ENCODE measurements at places on chromosomes 6 and 20.
A peak's percentile ranks its signal among the peaks of the same experiment; 100 is the strongest.

- DNase-seq = peak; percentile 20
These were observed 33.8 kb upstream of the ECI2 start for GRCh38 chr6:4169028-4169789.

GRCh38 chr20:24608926-24609667 is 139.7 kb downstream of the SYNDIG1 start:
- DNase-seq = no peak

DNA sequence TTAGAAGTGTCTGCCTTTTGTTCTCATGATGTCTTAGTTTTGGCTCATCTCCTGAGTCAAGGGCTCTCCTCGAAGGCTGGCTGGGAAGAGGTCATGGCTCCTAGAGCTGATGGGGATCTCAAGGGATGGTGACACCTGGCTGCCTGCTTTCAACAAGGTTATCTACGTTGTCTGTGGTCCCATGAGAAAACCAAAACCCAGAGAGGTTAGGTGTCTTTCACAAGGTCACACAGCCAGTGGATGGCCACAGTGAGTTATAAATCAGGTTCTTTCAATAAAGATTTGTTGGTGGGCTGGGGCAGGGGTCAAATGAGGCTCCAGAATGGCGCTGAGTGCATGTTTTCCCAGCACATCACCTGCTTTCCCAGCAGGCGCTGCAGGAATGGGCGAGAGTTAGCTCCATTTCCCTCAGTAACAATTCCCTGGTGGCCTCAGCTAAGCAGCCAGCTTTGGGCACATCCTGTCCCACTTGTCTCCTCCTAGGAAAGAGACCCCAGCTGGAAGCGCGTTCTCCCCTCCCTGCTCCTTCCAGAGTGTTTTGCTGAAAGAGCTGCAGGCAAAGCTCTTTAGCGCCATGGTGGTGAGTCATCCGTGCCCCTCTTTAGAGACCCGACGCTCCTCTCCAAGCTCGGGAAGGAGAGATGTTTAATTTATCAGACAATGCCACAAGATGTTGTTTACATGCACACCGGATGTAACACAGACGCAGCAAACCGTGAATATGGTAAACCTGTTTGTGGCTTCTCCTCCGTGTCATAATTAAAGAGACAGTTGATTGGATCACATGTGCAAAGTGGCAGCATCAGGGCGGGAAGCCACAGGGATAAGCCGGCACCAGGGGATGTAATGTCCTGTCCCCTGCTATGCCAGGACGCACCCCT is 109.7 kb downstream of the LRFN2 start:
- no peak for DNase-seq

GRCh38 chr20:63737695-63737944 is 1.2 kb downstream of the LIME1 start:
- DNase-seq = no peak

- DNase-seq = no peak
These were observed 179.3 kb downstream of the BMP7 start for GRCh38 chr20:57087102-57087501.

- no peak for DNase-seq
These were observed 19.8 kb upstream of the RBM38 start for GRCh38 chr20:57371363-57371762.

DNA sequence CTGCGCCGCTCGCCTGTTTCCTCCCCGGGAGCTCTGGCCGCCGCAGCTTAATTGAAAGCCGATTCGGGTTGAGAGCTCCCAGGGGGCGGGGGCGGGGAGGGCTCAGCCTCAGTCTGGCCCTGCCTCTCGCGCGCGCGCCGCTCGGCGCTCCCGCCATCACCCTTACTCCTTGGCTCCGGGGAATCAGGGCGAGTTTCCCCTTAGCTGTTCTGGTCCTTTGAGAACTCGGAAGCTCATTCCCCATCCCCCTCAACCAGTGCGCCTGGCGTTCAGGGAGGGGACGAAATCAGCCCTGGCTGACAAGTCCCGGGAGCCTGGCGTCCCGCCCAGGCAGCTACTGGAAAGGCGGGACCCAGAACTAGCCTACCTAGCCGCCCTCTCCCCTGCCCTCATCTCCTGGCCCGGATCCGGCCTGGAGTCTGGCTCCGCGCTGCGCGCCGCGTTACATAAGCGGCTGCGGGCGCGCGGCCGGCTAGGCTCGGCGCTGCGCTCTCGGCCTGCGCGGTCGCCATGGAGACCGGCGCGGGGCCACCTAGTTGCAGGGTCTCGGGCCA is 2.8 kb downstream of the SLC12A5 start:
- DNase-seq = peak; percentile 36

DNA sequence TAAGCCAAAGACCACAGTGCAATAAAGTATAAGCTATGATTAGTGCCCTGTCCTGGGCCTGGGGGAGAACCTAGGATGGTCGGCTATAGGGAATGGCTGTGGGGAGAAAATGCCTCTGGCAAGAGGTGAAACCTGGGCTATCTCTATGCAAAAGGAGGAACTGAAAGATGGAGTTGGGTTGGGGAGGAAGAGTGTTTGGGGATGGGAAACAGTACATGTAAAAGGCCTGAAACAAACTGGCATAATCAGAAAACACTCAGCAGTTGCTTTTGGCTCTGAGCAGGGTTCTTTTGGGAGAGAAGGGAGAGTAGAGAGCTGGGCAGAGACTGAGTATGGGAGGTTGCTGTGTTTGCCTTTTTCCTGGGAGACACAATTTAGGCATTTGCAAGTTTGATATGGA is 31.9 kb upstream of the FUCA2 start:
- DNase-seq = no peak

DNA sequence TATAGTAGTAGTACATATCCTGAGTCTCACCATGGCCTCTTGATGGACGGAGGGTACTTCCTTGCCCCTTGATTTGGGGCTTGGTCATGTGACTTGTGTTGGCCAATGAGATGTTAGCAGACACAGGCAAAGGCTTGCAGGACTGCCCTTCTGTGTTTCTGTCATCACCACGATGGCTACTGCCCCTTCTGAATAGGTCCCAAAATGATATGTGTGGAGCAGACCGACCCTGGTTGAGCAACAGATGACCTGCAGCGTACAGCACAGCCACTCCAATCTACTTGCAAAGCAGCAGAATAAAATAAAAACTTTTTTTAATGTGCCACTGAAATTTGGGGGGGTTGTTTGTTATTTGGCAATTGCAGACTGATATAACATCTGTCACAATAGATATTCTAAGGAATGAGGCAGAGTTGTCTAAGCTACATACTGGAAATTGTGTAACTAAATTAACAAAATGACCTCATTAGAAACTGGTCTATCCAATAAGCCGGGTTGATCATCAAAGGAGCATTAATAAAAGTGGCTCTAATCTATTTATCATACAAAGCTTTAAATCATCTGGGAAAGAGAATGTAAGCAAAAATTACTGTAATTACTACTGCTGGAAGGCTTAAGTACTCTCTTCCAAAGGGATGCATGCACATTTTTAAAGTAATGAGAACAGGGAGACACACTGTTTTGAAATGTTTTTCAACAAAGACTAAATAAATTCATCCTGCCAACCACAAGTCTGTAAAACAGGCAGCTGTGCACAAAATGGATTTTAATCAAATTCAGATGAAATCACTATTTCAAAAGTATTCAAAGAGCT is 209.5 kb downstream of the KIF16B start:
- no peak for DNase-seq

- no peak for DNase-seq
These were observed 71.2 kb downstream of the LY86 start for GRCh38 chr6:6659600-6660327.

DNA sequence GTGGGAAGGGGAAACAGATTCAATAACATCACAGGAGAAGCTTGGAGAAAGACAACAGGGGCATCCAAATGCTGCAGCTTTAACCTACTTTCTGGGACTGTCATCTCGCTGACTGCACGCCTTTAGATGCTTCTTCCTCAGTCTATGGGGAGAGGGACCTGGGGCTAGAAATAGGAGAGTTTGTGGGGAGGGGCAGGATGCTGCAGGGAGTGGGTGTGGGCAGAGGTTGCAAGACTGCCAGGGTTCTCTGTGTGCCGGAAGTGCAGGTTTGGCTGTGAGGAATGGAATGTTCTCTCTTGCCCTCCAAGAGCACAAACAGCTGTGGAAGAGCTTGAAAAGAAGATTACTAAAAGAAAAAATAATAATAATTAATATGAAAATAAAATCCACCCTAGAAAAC is 93.2 kb downstream of the FOXO3 start:
- DNase-seq = peak; percentile 21

DNA sequence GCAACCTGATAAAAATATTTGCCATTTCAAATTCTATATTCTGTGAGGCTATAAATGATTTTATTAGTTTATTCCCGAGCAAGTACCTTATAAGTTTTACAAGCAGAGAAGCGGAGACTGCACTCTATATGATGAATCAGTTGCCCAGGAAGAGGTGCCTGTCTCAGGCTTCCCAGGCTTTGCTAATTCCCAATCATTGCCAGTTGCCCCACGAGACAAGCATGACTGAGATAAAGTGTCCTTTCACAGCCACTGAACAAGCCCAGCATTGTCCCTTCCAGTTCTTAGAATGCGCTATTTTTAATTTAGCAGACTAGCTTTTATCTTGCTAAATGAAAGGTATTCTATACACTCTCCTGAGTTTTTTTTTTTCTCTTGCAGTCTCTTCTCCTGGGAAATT is 260.7 kb downstream of the ALDH8A1 start:
- DNase-seq = no peak

DNA sequence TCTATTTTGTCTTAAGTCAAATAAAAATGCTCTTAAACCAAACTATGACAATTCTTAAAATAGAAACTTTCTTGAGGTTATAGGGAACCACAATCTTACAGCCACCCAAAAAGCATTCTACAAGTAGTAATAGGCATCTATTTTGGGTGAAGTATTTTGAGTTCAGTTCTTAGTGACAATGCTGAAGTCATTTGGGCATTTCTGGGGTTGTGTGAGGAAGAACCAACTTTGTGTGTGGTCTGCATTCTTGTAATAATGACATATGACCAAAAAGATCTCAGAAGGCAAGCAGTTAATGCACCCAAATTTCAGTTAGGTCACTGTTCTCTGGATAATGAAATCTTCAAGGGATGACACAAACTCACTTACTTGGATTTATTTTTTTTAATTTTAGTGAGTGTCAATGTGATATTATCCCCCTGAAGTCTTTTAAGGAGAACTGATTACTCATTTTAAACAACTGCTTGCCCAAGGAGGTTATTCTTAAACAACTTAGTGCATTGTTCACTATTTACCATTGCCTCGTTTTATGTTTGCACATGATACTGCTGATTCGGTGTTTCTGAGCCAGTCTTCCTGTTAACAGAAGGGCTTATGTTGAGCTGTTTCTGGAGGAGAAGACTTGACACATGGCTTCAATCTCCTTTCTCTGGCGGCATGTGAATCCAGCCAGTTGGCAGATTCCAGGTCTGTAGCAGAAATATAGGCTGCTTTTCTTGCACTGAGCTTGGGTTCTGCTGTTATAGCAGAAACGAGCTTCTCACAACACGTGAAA is 618.9 kb downstream of the BCKDHB start:
- peak; percentile 27 for DNase-seq

DNA sequence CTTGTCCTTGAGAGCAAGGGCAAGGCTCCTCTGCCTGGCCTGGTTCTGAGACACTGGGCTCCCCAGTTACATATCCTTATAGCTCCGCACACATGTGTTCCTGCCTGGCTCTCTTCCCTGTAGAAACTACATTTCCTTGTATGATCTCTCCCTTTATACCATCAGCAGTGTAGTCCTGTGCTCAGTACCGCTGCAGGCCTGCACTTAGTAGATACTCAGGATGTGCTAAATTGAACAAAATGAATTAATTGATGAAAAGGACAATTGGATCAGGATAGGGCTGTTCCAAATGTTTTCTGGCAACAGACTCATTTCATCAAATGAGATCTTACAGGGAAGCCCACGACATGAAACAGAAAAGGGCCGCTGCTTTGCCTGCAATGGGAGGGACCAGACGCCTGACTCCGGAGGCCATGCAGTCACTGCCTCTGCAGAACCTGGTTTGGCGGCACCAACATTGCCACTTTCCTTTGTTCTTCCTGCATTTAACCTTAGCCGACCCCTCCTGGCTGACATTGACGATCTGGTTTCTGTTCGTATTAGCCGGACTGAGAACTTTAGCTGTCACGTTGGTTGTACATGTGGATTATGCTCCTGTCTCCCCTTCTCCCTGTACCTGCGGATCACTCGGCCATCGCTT is 53.3 kb downstream of the CHMP4B start:
- DNase-seq = no peak

DNA sequence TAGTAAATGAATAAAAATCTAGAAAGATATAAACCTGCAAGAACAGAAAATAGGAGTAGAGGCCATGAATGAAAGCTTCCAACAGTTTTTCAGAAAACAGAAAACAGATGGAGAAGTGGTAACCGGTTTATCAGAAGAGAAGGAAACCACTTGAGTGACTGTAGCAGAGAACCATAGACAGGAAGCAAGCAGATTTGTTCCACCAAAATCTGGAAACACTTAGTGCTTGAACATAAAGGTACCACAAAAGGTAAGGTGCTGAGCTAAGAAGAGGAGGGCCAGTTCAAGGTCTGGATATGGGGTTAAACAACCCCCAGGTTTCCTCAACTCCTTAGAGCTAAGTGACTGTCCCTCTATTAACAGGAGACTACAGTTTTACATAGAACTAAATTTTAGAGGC is 9.2 kb upstream of the KIAA0319 start:
- no peak for DNase-seq

DNA sequence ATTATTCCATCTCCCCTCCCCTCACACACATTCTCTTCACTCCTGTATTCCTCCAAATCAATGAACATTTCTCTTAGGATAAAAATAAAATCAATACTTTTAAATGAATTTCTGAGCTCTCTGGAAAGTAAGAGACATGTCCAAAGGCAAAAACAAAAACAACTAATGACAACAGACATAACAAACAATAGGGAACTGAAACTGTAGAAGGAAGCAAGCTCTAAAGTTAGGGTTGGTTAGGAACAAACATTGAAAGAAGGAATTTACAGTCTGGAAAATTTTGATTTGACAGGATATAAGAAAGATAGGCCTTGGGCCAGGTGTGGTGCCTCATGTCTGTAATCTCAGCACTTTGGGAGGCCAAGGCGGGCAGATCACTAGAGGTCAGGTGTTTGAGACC is 17.5 kb upstream of the MYCT1 start:
- no peak for DNase-seq

DNA sequence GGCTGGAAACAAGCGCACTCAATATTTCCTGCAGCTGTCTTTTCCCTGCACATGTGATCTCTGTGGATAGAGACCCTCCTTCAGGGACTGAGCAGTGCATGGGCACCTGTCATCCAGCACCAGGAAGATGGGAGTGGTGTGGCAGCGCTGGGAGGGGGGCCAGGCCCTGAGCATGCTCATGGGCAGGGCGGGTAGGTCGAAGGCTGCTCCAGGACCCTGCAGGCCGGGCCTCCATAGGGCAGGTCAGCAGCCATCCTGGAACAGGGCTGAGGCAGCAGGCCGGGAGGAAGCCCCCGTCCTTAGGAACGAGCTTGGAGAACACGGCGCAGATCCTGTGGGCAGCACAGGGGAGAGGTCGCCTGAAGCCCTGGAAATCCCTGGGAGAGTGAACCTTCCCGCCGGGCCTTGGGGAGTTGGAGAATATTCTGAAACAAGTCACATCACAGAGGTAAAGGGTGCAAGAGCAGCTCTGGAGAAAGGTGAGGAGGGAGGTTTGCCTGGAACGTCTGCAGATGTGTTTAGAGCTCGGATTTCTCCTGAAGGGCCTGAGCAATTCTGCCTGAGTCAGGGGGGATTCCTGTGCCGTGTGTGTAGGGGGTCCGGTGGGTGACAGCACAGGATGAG is 133.2 kb downstream of the SMOC2 start:
- no peak for DNase-seq

GRCh38 chr20:63314566-63315239 is 21.7 kb downstream of the COL20A1 start:
- DNase-seq = no peak

GRCh38 chr6:162899148-162899547 is 171.4 kb downstream of the PACRG start:
- no peak for DNase-seq

Measured in AG20443 (cell line).